ENCODE measurements at places on chromosomes 3 and 15. TPM values are rescaled to one million over a fixed set of nuclear protein-coding genes. Genes with fewer than 3 reads are reported as not detected.

The TF gene
- 0.85 TPM for total RNA-seq

The HOMER2 gene
- total RNA-seq = 1.7 TPM

The ZNF660 gene
- total RNA-seq = 0.79 TPM

The AGBL1 gene
- total RNA-seq = not detected

The HACD2 gene
- 39.4 TPM for total RNA-seq

The CELSR3 gene
- total RNA-seq = 0.17 TPM

The DPPA2 gene
- total RNA-seq = not detected

The CDHR4 gene
- not detected for total RNA-seq

The CSPG4 gene
- 0.19 TPM for total RNA-seq

The NR2F2 gene
- 36.6 TPM for total RNA-seq

The YEATS2 gene
- 41.1 TPM for total RNA-seq

The C3orf22 gene
- not detected for total RNA-seq

The DNASE1L3 gene
- 1.7 TPM for total RNA-seq

The PRR20G gene
- total RNA-seq = not detected

The SGO1 gene
- total RNA-seq = 10.5 TPM

The LPCAT4 gene
- 9.5 TPM for total RNA-seq

The GOLGA8K gene
- total RNA-seq = 0.19 TPM

The FOXB1 gene
- total RNA-seq = not detected

The SMCO1 gene
- not detected for total RNA-seq

The PLCL2 gene
- 12.4 TPM for total RNA-seq

The IL12A gene
- 0.68 TPM for total RNA-seq

The SKOR1 gene
- 0.05 TPM for total RNA-seq

The ATP13A4 gene
- total RNA-seq = not detected

The LMOD3 gene
- not detected for total RNA-seq

The PSTPIP1 gene
- 0.51 TPM for total RNA-seq

The SERPINI2 gene
- not detected for total RNA-seq

The AGTR1 gene
- total RNA-seq = under 0.01 TPM

The C2CD4A gene
- 2.7 TPM for total RNA-seq

The ZBTB38 gene
- total RNA-seq = 113 TPM

The PDZRN3 gene
- total RNA-seq = 0.23 TPM

The ANKRD34C gene
- total RNA-seq = not detected

The GHSR gene
- not detected for total RNA-seq

The PLAAT1 gene
- total RNA-seq = 0.47 TPM

Measured in dermis blood vessel endothelial cell (primary cell).